ENCODE measurements at places on chromosomes 12 and 14.
A peak's percentile ranks its signal among the peaks of the same experiment; 100 is the strongest.

GRCh38 chr12:80712866-80713265, 3.8 kb upstream of the MYF5 start:
- no peak for DNase-seq

DNA sequence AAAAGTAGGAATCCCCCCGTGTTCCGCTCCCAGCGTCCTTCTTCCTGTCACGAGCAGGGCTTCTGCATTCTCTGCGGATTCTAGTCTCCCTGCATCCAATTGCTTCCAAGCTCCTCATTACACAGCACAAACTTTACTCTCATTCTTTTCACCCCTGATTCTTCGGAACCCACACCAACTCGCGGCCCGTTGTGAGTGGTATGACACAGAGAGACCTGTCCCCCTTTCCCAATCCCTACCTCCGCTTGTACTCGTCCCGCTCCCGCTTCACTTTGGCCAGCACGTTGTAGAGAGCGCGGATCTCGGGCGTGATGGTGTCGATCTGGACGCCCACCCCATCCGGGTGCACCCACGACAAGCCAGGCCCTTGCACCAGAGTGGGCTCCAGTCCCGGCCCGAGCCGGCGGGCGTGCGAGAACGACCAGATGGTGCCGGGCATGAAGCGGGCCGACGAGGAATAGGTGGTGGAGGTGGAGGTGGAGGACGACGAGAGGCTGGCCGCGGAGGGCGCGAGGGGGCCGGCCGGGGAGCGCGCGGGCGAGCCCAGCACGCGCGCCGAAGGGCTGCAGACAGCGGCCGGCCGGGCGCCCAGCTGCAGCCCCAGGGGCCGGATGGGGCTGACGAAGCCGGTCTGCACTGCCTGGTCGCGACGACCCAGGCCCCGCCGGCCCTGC, 687 bp downstream of the IFFO1 start:
- no peak for DNase-seq

GRCh38 chr12:101539148-101539547, 55.6 kb upstream of the MYBPC1 start:
- no peak for DNase-seq

- DNase-seq, result no peak
Observed at GRCh38 chr14:68477461-68478085, 315.3 kb downstream of the ZFP36L1 start.

- no peak for DNase-seq
Observed at GRCh38 chr14:63726499-63726898, 1.4 kb downstream of the SGPP1 start.

DNA sequence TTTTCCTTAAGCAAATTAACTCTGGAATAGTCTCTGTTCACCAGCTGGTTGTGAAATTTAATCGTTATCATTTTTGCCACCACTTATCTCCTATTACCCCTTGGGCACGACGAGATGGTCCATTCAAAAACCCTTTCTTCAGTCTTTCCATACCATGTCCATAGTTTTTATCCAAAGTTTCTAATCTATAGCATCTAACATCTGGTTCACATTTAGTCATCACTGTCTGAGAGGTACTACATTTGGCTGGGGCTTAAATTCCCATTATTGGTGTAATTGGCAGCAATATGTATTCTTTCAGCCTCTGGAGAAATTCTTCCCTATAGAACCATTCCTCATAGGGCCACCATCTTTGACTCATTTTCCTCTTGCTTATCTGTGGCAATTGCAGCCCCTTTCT, 163.5 kb downstream of the CCER1 start:
- DNase-seq, result no peak

- no peak for DNase-seq
Observed at GRCh38 chr14:39554576-39554975, 122.3 kb upstream of the FBXO33 start.

DNA sequence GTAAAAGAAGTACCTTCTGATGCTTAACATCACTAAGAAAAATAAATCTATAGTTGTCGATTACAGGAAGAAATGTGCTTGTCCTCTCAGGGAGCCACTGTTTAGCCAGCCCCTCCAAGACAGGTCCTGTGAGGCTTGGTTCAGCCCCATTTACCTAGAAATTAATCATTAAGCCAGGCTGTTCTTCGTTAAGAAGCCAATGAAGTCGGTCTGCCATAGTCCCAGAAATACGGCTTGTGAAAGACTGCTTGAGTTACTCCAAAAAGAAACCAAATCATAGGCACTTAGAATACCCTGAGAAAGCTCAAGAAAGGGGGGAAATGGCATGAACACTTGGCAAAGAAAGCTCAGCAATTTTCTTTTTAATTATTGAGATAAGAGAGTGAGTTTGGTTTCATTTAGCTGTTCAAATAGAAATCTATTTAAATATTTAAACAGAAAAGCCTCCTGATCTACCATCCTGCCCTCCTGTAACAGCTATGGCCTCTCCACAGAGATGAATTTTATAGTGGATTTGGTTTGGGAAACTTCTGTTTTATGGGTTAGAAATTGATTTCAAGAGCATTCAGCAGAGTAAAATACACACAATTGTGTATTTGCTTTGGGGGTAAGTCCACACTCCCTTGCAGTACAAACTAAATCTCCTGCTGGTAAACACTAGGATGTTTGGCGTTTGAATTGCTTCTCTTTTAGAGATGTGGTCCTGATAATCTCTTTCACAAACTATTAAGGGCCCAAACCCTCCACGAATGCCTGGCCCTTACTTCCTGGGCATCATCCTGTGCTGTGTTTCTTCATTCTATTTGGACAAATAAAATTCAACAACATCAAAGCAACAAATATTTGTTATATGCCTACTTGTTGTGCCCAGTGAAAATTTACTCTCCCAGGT, 234.4 kb downstream of the SEC23A start:
- no peak for DNase-seq

- DNase-seq, result no peak
Observed at GRCh38 chr12:116931665-116932064, 20.9 kb downstream of the FBXW8 start.

GRCh38 chr14:102517392-102518062, 8.0 kb upstream of the ANKRD9 start:
- DNase-seq, result no peak

GRCh38 chr12:31288381-31288780, 37.6 kb downstream of the SINHCAF start:
- no peak for DNase-seq

DNA sequence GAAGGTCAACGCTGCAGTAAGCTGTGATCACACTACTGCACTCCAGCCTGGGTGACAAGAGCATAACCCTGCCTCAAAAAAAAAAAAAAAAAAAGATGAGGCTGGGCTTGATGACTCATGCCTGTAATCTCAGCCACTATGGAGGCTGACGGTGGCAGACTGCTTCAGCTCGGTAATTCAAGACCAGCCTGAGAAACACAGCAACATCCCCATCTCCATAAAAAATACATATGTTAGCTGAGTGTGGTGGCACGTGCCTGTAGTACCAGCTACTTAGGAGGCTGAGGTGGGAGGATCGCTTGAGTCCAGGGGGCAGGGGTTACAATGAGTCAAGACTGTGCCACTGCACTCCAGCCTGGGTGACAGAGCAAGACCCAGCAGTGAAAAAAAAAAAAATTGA, 50.4 kb downstream of the GXYLT1 start:
- DNase-seq, result no peak

GRCh38 chr12:130240831-130241590, 78.7 kb downstream of the FZD10 start:
- DNase-seq, result no peak

DNA sequence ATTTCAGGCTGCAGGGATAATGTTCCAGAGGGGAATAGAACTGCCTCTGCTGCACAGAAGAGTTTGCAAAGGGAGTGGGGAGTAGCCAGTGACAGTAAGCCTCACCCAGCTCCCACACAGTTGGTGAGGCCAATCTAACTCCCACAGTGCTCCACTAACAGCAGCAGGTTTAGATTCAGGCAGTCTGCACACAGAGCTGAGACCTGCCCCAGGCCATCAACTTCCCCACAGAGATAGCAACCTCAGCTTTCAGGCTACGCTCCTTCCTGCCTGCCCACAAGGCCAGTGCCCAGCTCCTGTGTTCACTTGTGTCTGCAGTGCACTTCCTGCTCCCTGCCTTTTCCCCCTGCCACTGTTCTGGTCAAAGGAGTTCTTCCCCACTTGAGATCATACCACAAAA, 107.5 kb downstream of the TBC1D30 start:
- no peak for DNase-seq

GRCh38 chr12:92827836-92828431, 101.2 kb downstream of the EEA1 start:
- DNase-seq, result peak; percentile 21

GRCh38 chr14:30058401-30058800, 130.8 kb upstream of the PRKD1 start:
- no peak for DNase-seq

DNA sequence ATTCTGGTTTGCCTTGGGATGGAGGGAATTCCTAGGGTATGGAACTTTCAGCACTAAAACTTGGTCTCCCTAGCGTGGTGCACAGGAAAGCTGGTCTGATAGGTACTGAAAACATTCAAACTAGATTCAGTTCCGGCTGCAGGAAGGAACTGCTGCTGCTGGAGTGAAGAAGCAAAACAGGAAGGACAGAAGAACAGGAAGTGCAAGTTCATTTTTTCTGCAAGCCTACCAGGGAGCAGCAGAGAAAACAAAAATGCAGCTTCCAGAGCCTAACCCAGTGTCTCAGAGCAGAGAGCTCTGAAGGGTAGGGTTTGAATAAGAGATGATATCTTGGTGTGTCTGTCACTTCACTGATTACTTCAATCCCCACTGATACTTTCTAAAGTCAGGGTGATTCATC, 165.2 kb downstream of the VRK1 start:
- no peak for DNase-seq

DNA sequence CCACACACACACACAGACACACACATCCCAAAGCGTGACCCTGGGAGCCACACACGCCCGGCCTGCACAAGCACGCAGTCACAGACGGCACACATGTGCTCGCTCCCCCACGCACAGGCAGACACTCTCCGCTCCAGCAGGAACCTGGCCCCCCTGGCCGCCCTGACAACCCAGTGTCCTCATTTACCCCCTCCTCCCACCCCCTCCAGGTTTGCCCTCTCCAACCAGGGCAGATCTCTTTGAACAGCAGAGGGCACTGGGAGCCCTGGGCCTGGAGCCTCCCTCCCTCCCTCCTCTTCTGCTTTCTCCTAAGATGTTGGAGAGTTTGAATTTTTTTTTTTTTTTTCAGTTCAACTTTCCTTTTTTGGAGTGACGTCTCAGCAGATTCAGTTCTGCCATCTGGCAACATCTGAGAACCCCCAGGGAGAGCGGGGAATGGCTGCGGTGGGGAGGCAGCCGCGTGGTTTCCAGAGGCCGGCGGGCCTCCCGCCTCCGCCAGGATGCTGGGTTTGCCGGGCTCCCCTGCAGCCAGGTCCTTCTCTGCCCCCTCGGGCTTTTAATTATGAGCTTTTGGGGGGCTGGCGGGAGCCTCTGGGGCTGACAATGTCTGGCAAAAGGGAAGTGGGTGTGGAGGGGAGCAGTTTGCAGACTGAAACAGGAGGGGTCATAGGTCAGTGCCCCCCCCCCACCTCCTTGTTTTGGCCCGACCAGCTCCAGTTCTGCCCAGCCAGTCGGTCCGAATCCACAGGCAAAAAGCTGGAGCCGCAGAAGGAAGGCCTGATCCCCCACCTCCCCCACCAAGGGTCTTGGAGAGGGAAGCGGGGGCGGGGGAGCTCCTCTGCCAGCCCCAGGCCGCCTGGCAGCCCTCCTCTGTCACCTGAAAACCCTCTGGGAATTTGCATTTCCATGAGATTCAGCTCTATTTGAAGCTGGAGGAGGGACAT, 1.3 kb upstream of the NCOR2 start:
- no peak for DNase-seq

- no peak for DNase-seq
Observed at GRCh38 chr14:35480119-35480769, 53.7 kb upstream of the INSM2 start.

- no peak for DNase-seq
Observed at GRCh38 chr14:76456891-76457586, 81.1 kb downstream of the ESRRB start.

GRCh38 chr12:2813214-2814185, 1.0 kb downstream of the ITFG2 start:
- DNase-seq, result peak; percentile 73

DNA sequence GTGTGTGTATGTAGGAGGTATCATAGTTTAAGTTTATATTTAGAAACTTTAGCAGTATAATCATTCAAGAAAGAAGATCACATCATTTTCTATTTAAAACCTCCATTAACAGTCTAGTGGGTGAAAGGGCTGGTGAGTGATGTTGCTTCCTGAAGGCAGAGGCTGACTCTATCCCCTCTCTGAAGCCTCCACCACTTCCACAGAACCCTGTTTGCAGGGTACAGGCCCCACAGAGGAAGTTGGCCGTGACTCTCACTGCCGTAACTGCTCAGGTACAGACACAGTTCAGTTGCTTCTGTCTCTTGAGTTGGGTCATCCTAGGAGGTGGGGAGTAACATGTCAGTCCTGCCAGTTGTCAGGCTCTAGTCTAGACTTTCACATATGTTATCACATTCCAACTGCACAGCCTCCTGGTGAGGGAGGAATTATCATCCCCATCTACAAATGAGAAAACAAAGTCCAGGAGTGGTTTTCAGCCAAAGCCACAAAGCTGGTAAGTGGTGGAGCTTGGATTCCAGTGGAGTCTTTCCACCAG, 31.5 kb downstream of the CFL2 start:
- peak; percentile 15 for DNase-seq

DNA sequence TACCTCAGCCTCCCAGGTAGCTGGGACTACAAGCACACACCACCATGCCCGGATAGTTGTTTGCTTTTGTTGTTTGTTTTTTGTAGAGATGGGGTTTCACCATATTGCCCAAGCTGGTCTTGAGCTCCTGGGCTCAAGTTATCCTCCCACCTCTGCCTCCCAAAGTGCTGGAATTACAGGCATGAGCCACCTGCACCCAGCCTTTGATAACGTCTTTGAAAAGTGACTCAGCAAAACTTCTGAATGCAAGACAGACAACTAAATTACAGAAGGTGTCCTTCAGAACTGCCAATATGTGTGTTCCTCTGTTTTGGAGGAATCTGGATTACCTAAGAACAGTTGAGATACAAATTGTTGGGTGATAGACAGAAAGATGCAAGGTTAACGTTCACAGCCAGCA, 99.8 kb downstream of the ESR2 start:
- no peak for DNase-seq

GRCh38 chr12:115232455-115233156, 548.6 kb upstream of the TBX3 start:
- no peak for DNase-seq

DNA sequence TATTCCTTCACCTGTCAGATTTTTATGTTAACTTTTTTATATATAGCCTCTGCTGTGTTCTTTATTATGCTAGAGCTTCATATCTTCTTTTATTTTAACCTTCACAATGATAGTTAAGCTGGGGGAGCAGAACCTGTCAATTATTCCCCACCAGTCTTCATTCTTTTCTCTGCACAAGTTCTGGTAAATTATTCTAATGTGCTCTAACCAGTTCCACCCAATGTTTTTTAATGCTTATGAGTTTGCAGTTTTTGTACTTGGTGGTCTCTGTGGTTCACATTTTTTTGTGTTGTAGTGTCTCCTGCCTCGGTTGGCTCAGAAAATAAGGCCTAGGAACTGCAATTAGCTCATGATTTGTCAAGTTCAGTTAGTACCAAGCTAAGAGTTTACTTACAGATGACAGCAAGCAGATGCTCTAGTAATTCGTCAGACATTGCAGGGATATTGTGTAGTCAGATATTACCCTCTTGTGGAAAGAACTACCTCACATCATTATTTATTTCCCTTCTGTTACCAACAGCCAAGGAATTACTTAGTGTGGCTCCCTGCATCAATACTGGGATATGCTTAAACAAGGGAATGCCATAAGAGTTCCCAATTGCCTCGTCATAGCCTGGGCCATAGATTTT, 14.5 kb downstream of the DYRK2 start:
- DNase-seq, result no peak

- DNase-seq, result no peak
Observed at GRCh38 chr12:6326316-6327228, 15.3 kb downstream of the TNFRSF1A start.

GRCh38 chr12:72673853-72674252, 401.7 kb downstream of the TRHDE start:
- DNase-seq, result no peak

Data from CD4-positive, alpha-beta T cell (primary cell).